ENCODE measurements at places on chromosomes 1 and 21.

DNA sequence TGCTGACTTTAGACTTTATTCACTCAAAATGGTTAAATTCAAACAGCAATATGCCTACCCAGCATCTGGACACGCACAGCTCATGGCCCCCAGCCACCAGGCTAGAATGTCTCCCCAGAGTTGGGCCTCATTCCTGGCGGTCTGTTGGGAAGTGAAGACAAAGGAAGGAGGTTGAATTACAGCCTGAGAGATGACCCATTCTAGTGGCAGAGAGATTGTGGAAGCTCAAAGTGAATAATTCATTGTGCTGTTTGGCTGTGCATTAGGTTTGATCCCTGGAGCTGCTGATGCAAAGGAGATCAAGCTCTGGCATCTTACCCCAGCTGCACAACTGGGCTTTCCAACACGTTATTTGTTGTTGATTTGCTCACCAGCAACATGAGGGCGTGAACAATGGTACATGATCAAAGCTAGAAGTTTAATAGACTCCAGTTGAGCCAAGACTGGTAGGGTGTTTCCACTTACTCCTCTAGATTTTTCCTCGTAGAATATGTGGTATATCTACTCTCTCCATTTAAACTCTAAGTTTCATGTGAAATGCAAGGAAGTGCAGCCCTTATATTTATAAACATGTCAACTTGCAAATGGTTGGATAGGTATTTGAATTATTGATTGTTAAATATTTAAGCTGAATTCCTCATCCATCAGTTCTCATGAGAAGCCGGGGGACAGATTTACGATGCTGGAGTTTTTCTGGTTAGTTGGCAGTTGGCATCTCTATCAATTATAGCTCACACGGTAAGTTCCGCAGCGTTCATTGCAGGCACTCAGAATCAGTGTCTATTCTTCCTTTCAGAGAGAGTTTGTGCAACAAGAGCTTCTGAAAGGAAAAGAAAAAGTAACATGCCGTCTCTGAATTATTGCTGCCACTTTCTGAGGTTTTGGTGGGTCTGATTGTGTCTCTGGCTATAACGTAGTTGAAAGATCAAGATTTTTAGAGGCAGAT, 222.7 kb downstream of the TM2D1 start:
- no peak for DNase-seq

DNA sequence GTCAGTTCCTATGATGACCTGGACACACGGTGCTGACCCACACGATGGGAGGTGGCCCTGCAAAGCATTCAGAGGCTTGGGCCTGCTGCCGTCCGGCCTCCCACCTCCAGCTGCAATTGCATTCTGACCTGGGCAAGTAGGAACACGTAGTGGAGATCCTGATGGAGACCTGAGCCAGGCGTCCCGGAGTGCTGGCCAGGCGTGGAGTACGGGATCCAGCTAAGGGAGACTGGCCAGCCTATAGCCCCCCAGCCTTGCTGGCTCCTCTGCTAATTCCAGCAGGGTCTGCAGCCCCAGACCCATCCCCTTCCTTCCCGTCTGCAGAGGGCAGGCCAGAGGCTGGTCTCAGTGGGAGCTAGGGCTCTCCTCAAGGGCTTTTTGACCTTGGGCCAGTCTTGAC, 11.2 kb downstream of the CD46 start:
- no peak for DNase-seq

- DNase-seq: no peak
Observed at GRCh38 chr1:230149751-230150584, 82.9 kb downstream of the GALNT2 start.

DNA sequence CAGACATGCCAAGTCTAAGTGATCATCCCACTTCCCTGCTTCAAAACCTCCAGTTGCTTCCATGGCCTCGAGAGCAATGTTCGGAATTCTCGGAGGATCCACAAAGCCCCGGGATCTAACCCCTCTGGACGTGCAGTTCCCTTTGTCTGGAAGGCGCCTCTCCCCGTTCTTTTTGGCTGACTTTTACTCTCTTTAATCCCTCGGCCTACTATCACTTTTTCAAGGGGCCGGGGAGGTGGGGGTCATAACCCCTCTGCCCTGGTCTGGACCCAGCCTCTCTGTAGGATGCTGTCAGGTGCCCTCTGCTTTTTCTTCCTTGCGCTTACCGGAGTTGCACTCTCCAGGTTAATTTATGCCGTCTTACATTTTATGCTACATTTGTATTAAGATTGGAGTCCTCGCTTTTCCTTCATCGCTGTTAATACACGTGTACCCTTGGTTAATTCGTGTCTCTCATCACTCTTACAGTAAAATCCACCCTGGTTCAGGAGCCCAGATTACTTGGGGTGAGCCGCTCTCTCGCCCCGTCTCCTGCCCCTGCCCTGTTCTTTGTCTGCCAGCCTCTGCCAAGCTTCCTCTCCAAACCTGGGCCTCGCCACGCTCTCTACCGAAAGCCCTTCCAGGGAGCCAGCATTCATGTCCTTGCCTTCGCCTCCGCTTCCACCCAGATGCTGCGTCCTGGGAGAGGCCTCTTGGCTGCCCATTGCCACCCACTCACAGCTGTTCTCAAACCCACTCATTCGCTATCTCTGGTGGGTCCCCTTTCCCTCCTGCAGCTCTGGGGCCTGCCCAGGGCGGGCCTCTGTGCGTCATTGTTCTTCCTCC, 448.6 kb downstream of the CAMTA1 start:
- DNase-seq: no peak

DNA sequence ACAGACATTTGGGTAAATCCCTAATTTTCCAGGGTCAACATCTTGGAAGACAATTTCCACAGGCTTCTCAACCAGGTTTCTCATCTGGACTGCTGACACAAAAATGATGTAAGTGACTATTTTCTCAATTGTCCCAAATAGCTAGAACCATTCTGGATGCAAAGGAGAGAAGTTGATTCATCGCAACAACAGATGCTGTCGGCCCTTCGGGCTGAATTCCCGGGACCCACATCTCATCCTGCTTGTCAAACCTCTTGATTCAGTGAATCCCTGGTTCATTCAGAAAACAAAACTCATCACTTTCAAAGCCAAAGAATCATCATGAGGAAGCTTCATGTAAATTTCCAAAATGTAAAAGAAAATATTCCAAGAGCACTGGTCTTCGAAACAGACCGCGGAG, 251.8 kb downstream of the NPHP4 start:
- DNase-seq: no peak

DNA sequence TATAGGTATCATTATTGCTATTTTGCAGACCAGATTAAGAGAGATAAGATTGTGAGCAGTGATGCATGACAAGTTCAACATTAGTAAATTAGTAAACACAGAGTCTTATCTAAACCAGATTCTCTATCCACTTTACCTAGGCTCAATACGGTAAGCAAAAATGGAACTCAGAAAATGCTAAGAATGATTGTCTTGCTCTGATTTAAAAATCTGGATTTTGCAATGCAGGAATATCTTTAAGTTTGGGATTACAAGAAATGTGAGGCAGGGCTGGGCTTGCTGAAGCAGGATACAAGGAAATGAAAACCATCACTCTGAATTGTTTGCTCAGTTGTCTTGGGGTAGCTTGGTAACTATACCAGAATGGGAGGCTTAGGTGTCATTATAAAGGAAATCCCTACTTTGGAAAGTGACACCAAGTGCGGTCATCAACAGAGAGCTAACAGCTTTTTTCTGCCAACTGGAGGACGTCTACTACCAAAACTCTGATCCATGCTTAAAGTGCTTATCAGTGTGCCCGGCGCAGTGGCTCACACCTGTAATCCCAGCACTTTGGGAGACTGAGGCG, 332.7 kb upstream of the RUNX1 start:
- DNase-seq: no peak

- DNase-seq: no peak
Observed at GRCh38 chr1:88013485-88013884, 670.6 kb upstream of the PKN2 start.

DNA sequence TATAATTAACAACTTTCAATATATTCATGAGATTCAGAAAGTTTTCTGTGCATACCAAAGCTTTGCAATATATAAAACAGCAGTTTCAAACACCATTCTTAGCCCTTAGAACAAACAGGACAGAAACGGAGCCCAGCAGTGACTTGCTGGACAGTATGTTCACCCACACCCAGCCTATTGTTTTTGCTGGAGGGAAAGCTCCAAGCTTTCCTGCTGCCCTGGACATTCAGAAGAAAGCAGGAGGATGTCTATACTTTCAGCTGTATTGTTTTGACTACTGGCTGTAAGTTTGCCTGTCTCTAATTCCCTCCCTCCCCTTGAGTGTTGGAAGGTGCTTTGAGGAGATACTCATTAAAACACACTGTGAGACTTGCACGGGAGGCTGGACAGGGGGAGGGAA, 9.6 kb downstream of the DENND2C start:
- no peak for DNase-seq

DNA sequence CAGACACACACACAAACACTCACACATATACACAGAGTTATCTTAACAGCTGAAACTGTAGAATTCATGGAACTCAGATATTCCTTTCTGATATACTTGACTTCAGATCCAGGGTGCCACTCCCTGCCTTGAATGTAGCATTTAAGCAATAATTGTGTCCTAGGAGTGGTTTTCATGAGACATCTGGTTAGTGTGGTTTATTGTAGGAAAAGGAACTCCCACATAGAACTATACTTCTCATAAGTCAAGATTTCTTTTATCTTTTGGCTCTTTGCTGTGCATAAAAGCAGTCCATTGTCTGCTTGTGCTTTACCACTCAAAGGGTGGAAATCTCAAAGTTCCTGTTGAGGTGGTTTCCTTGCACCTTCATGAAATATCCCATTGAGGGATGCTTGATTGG, 272.6 kb upstream of the SGIP1 start:
- no peak for DNase-seq

DNA sequence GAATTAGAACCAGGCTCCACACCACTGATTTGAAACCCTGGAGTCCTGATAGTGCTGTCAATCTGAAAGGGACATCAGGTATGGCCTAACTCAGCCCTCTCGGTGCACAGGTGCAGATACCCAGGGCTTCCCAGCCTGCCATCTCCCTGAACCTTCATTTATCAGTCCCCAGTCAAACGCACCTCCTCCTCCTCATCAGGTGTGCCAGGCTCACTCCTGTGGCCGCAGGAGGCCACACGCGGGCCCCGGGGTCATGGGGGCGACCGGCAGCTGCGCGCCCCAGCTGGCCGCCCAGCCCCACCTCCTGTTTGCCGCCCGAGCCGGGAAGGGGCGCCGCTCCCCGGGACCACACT, 572 bp downstream of the FUCA1 start:
- no peak for DNase-seq

GRCh38 chr1:59290193-59290949, 6.5 kb upstream of the FGGY start:
- DNase-seq: no peak

- peak; percentile 2 for DNase-seq
Observed at GRCh38 chr1:44354268-44354839, 703 bp downstream of the ERI3 start.

DNA sequence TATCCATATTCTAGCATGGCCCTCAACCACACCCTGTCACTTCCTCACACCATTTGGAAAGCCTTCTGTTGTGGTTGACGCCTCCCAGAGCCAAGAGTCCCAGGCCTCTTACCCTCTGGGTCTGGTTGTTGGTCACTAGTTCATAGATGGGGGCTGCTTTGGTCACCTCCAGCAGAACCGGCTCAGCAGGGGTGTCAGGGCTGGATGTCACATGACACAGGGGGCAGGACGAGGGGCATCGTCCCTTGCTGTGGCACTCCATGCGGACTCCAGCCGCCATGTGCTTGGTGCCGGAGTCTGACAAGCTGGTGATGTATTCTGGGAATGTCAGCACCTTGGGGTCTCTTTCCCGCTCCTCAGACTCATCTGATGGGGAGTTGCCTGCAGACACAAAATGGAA, 270.1 kb downstream of the ASTN1 start:
- no peak for DNase-seq

DNA sequence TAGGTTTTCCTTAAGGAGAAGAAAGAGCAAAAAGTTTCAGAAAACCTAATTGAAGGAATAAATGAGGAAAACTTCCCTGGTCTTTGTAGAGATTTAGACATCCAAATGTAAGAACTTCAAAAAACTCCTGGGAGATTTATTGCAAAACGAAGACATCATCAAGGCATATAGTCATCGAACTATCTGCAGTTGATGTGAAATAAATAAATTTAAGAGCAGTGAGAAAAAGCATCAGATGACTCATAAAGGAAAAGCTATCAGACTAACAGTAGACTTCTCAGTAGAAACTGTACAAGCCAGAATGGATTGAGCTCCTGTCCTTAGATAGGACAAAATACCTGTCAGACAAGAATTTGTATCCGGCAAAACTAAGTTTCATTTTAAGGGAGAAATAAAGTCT, 569.4 kb upstream of the ADAMTS5 start:
- DNase-seq: no peak

All from naive thymus-derived CD4-positive, alpha-beta T cell (primary cell).